ENCODE measurements at places on chromosomes 16 and 17.
A peak's percentile ranks its signal among the peaks of the same experiment; 100 is the strongest.

DNA sequence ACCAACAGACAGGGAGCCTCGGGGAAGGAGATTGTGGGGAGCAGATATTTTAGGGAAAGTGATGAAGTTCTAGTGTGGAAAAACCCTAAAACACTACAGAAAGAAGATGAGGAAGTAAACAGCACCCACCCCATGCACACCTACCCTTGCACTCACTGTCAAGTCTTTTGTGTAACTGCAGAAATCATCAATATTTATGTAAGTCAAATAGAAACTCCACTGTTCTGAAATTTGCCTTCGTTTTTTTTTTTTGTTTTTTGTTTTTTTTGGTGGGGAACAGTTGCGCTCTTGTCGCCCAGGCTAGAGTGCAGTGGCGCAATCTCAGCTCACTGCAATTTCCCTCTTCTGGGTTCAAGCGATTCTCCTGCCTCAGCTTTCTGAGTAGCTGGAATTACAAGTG lies 273.4 kb downstream of the CPPED1 start:
- DNase-seq, result no peak

GRCh38 chr16:58034128-58034685 lies 8.7 kb downstream of the MMP15 start:
- no peak for DNase-seq

DNA sequence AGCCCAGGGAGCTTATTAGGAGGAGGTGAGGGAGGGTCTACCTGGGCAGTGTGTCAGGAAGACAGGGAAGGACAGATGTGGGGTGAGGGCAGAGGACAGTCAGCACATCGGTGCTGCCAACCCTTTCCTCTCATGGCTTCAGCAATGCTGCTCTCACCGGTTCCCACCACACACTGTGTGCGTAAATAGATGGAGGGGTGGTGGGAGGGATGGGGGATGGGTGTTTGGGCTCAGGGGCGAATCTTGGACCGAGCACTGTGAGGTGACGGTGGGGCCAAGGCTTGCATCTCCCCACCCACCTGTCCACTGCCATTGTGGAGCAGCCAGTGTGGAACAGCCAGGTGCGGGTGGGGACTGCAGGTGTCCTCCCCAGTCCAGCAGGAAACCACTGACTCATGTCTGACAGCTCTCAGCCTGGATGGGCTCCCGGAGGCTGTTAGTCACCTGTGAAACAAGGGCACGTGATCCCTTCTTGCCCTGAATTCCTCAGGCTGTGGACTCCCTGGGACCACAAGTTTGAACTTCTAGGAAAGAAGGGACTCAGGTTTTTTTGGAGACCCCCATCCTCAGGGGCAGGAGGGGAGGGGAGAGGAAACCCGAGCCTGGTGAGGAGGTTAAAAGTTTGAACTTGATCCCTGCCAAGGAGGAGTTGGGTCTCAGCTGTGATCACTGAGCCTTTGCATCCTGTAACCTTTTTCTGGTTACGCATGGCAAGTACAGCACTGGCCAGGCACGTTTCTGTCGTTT lies 42.7 kb upstream of the SMPD3 start:
- DNase-seq, result peak; percentile 36

GRCh38 chr17:40945414-40945813 lies 8.0 kb upstream of the KRT23 start:
- DNase-seq, result no peak

- no peak for DNase-seq
Observed at GRCh38 chr17:14579716-14580115, 278.8 kb downstream of the HS3ST3B1 start.

- no peak for DNase-seq
Observed at GRCh38 chr16:27265982-27266381, 2.6 kb downstream of the NSMCE1 start.

DNA sequence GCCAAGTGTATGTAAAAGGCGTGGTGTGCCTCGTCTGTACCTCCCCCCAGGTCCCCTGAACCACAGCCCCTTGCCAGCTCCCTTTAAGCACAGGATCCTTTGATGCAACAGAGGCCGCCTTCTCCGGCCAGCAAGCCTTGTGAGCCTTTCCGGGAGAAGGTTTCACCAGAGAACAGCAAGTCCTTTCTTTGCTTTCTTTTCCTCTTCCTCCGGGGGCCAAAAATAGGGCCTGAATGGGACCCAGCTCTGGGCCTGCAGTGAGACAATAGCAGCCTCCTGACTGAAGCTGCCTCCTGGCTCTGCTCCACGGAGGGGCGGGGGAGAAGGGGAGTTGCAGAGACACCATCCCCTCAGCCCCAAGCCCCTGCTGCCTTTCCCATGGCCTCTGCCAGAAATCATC lies 9.0 kb downstream of the ADGRG1 start:
- DNase-seq, result no peak

DNA sequence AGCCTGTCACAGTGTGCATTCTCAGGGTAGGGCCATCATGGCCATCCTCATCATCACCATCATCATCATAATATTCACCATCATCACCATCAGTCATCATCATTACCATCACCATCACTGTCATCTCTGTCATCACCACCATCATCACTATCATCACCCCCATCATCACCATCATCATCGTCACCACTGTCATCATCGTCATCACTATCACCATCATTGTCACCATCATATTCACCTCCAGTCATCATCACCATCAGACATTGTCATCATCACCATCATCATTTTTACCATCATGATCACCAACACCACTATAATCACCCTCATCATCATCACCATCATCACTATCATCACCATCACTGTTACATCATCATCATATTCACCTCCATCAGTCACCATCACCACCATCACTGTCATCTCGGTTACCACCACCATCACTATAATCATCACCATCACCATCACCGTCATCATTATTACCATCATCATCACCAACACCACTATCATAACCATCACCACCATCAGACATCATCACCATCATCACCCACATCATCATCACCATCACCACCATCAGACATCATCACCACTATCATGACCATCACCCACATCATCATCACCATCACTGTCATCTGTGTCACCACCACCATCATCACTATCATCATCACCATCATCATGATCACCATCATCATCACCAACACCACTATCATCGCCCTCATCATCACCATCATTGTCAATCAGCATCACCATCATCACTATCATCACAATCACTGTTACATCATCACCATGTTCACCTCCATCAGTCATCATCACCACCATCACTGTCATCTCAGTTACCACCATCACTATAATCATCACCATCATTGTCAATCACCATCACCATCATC lies 8.5 kb downstream of the RPH3AL start:
- DNase-seq, result no peak

DNA sequence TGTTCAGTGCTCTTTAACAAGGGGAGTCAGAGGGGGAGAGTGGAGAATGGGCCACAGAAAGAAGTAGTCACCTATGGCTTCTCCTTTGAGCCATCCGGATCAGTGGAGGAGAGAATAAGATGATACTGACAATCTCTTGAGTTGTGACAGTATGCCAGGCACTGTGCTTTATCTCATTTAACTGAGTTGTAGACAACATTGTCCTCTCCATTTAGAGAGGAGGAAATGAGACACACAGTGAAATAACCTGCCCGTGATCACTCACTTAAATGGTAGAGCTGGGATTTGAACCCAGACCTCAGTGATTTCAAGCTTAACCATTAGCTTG lies 17.8 kb upstream of the EEF2K start:
- no peak for DNase-seq

DNA sequence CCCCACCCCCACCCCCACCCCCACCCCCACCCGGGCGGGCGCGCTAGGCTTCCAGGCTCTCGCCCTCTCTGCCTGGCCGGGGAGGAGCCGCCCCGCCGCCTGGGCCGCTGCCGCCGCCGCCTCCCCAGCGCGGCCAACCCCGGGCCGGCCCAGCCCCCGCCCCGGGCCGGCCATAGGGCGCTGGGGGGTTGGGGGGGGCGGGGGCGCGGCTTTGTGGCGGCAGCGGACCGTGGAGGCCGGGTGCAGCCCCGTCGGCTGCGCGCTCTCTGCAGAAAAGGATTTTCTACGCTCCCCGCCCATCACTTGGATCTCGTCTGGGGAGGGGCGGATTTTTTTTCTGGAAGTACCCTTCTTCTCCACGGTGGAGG lies 230.9 kb downstream of the MRTFB start:
- no peak for DNase-seq

- no peak for DNase-seq
Observed at GRCh38 chr16:85157813-85158742, 45.8 kb upstream of the CIBAR2 start.

DNA sequence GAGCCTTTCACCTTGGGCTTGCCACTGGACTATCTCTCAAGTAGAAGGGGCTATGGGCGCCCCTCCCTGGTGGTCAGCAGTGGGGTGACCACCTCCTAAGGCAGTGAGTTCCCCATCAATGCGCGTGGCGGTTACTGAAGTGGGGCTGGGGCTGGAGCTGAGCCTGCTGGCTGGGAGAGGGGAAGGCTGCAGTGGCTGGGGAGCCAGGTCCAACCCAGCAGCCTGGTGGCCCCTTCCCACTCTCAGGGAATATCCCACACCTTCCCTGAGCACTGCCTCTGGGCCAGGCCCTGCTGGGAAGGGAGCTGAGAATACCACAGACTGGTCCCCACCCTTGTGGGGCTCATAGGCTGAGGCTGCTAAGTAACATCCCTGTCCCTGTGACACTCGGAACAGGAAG lies 19.8 kb upstream of the MPRIP start:
- no peak for DNase-seq

DNA sequence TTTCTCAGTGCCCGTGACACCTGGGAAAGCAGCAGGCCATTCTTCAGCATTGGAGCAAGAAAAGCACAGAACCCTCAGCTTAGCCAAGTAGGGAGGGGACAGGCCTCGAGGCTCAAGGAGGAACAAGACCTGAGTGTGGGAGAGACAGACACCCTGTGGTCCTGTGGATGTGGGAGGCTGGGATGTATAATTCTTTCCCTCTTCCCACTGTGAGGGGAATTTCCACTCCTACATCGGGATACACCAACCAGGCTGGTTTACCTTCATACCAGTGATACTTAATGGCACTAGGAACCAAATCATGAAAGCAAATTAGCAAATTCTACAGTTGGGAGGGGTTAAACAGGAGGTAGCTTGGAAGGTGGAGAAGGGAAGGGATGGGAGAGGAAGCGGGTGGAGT lies 41.7 kb downstream of the LYRM1 start:
- no peak for DNase-seq

GRCh38 chr17:1920948-1921351 lies 91.1 kb downstream of the RPA1 start:
- DNase-seq, result no peak

DNA sequence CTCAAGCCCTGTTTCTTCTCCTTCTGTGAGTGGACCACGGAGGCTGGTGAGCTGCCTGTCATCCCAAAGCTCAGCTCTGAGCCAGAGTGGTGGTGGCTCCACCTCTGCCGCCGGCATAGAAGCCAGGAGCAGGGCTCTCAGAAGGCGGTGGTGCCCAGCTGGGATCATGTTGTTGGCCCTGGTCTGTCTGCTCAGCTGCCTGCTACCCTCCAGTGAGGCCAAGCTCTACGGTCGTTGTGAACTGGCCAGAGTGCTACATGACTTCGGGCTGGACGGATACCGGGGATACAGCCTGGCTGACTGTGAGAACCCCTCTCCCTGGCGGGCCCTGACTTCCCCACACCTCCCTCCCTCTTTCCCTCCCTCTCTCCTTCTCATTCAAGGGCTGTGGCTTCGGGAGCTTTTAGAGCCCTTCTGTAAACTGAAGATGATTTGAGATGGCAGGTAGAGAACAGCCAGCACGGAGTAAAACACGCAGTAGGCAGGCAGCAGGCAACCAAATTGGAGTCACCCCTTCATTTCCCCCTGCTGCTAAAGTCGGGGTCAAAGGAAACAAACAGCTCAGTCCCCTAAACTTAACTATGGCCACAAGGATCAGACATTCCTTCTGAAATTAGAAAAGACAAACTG lies 3.9 kb downstream of the SPACA3 start:
- no peak for DNase-seq

DNA sequence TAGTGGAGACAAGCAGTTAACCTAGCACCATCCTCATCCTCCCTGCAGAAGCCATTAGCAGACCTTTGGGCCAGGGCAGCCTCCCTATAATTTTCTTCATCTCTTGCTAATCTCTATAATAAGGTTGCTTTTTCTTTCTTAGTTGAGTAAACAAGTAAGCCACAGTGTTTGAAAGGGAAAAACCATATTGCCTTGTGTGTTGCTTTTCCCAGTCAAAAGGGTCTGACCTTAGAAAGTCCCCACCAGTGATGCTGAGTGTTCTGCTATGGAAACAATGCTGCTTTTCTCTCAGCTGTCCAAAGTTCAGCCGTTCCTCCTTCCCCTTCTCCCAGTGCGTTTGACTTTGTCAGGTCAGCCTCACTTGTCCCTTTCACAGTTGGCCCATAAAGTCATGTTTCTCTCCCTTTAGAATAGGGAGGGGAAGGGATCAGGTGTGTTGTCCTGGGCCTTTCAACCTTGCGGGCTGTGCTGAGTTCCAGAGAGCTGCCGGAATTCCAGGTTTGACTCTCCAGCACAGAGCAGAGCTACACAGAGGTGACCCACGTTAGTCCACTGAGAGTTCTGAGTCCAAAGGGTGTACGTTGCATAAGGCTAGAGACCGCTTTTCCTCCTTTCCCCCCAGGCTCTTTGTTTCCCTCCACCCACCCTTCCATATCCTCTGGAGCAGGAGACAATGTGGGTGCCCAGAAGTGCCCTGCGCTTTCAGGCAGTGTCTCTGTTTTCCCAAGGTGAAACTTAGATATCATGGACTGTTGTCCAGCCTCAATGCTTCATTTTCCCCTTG lies 15.9 kb upstream of the CLEC18C start:
- no peak for DNase-seq

DNA sequence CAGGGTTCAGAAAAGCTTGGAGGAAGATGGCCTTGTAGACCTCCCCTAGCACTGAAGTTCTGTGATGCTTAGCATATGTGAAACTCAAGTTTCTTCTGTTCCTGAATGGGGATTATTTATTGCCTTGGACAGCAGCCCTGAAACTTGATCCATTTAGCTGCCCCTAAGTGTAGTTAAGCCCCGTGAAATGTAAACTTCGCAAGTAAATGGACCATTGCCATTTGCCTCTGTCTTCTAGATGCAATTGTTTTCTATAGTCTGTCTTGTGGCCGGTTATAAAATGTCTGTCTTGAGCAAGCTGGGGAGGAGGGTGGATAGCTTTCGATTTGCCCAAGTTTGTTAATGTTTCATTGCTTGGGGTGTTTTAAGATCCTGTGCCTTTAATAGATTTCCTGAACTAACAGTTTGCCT lies 261.8 kb downstream of the CDH13 start:
- peak; percentile 1 for DNase-seq

DNA sequence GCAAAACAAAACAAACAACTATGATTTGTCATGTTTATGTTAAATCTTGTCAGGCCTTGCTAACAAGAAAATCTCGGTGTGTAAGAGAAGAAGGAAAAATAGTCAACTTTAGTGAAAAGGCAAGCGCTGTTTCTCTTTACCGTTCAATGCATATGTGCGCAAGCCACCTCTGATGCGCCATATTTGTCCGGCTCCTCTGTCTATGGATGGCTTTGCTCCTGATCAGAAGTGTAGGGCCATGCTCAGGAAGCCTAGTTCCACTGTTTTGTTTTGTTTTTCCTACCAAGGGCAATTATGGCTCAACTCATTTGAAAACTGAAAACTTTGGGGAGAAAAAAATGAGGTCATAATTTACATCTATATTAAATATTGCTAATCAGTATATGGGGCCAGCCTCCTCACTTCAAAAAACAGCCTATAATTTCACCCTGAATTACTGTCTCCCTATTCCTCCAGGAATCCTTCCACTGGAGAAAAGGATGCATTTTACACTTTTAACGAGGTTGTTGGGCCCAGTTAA lies 4.5 kb downstream of the MAF start:
- DNase-seq, result no peak

- DNase-seq, result no peak
Observed at GRCh38 chr17:38942696-38943334, 17.4 kb downstream of the LASP1NB start.
